ENCODE measurements at places on chromosomes 5 and 9. TPM values are rescaled to one million over a fixed set of nuclear protein-coding genes. Genes with fewer than 3 reads are reported as not detected.
A peak's percentile ranks its signal among the peaks of the same experiment; 100 is the strongest.

Gene SELENOP
- 219 TPM for total RNA-seq

Gene TMEM250
- 25.1 TPM for total RNA-seq

Gene SPATA31D4
- total RNA-seq, result not detected

Gene UBQLN1
- total RNA-seq, result 80.0 TPM

Gene ARSI
- 2.7 TPM for total RNA-seq

Gene BAAT
- total RNA-seq, result not detected

Gene FOXD4
- total RNA-seq, result 0.27 TPM

Gene EIF4E1B
- total RNA-seq, result not detected

Gene DNAI1
- total RNA-seq, result not detected

- peaks cover 2% of the 10 kb centered on the region for H3K36me3 ChIP-seq
- no peak overlapping the region for H3K4me3 ChIP-seq
- DNase-seq, result no peak
- no peaks in the 10 kb centered on the region for H3K27me3 ChIP-seq
- H3K4me1 ChIP-seq, result peaks cover 5% of the 10 kb centered on the region
These were observed 28.2 kb downstream of the RNF145 start for GRCh38 chr5:159181152-159181551.

DNA sequence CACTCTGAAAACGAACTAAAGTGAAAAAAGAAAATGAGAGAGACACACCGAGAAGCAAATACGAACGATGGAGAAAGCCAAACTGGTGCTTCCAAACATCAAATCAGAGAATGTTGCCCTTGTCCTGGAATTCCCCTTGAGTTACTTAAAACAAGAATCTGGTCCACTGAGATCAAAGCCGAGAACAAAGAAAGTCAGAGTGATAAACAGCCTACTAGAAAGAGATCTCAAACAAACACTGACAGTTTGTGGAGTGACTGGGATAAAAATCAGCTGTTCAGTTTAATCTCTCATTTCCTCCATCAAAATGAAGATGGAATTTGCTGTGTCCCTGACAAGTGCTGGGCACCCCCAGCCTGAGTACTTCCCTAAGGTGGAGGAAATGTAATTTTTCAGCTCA, 582.6 kb downstream of the NR2F1-AS1 start:
- no peak overlapping the region for H3K27ac ChIP-seq
- H3K4me1 ChIP-seq, result no peaks in the 10 kb centered on the region
- no peak overlapping the region for H3K4me3 ChIP-seq
- no peaks in the 10 kb centered on the region for H3K36me3 ChIP-seq
- no peaks in the 10 kb centered on the region for H3K27me3 ChIP-seq

GRCh38 chr5:142386137-142387023, 61.6 kb upstream of the SPRY4 start:
- H3K36me3 ChIP-seq, result no peaks in the 10 kb centered on the region
- no peak overlapping the region for H3K27ac ChIP-seq
- no peaks in the 10 kb centered on the region for H3K4me1 ChIP-seq
- DNase-seq, result no peak
- H3K4me3 ChIP-seq, result no peak overlapping the region

DNA sequence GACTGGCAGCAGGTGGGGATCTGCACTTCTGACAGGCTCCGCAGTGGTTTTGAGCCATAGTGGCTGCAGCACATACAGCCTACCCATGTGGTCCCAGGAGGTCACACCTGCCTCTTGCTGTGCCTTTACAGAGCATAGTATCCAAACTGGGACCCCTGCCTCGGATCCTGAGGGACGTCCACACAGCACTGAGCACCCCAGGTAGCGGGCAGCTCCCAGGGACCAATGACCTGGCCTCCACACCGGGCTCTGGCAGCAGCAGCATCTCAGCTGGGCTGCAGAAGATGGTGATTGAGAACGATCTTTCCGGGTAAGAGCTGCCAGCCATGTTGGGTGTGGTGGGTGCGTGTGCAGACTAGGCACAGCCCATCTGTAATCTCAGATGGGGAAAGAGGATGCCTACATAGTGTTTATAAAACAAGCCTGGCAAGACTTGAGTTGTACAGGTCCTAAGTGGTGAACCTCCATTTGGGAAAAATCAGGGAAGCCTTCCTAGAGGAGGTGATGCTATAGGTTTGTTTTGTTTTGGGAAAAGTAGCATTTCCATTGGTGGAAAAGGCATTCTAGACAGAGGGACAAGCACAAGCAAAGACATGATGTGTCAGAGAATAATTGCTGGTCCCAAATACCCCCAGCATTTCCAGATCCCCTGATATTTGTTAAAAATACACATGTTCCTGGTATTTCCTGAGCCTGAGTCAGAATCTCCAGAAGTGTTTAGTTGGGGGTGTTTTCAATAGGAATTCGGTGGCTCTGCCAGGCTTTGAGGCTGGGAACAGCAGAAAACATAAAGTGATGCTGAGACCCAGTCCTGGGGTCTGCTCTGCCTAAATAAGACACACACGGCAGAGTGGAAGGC, 119.2 kb downstream of the DAB2IP start:
- H3K4me3 ChIP-seq, result no peak overlapping the region
- no peaks in the 10 kb centered on the region for H3K4me1 ChIP-seq
- H3K36me3 ChIP-seq, result no peaks in the 10 kb centered on the region
- H3K27me3 ChIP-seq, result no peaks in the 10 kb centered on the region
- peak overlapping the region; percentile 62 for H3K27ac ChIP-seq

GRCh38 chr5:135339623-135340022, 59.4 kb downstream of the MACROH2A1 start:
- no peak overlapping the region for H3K27ac ChIP-seq
- no peak for DNase-seq
- H3K4me1 ChIP-seq, result no peaks in the 10 kb centered on the region
- no peaks in the 10 kb centered on the region for H3K36me3 ChIP-seq
- H3K4me3 ChIP-seq, result no peak overlapping the region

DNA sequence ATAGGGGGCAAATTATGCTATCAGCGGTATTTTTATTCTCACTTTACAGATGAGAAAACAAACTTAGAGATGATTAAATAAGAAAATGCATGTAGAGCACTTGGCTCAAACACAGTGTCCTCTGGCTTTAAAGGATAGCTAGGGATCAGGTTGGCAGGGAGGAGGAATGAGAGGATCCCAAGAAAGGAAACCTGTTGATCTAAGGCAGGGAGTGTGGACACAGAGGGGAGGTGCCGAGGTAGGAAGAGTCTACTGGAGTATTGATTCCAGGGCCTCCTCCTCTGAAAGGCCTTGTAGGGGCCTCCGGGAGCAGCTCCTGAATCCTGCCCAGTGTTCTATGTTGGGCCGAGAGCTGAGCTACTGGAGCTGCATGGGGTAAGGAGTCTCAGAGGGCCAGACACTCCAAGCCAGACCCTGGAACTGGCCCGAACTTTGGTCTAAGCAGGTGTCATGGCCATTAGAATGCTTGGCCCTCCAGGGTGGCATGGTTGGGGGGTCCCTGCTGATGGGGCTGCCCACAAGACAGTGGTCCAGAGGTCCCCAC, 30.4 kb upstream of the TCF7 start:
- no peaks in the 10 kb centered on the region for H3K36me3 ChIP-seq
- no peak overlapping the region for H3K4me3 ChIP-seq
- H3K27me3 ChIP-seq, result no peaks in the 10 kb centered on the region
- H3K27ac ChIP-seq, result no peak overlapping the region

DNA sequence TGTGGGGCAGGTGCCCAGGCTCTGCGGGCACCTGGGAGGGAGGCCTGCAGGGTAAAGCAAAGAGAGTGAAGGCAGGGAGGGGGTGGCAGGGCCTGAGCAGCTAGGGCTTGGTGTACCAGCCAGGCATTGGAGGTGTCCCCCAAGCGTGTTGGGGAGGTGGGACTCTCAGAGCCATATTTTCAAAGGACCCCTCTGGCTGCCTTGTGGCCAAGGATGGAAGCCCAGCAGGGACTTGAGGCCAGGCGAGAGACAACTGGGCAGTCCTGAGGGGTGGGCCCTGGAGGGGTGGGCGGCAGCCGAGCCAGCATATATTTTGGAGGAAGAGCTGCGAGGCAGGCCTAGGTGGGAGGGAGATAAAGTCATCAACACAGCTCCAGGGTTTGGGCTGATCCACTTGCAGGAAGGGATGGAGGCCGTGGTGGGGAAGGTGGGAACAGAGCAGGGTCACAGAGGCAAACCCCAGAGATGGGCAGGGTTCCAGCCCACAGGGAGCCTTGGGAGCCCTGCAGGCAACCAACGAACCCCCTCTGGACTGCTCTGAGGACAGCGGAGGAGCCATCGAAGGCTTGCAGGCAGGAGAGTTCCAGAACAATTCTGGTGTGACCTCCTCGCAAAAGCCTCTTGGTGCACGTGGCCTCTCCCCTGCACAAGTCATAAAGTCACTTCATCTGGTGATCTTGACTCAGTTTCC, 35.7 kb downstream of the DUSP1 start:
- H3K36me3 ChIP-seq, result no peaks in the 10 kb centered on the region
- no peak for DNase-seq

GRCh38 chr9:5720151-5720550, 91.2 kb downstream of the RIC1 start:
- no peak overlapping the region for H3K4me3 ChIP-seq
- no peak for DNase-seq
- H3K27me3 ChIP-seq, result no peaks in the 10 kb centered on the region

DNA sequence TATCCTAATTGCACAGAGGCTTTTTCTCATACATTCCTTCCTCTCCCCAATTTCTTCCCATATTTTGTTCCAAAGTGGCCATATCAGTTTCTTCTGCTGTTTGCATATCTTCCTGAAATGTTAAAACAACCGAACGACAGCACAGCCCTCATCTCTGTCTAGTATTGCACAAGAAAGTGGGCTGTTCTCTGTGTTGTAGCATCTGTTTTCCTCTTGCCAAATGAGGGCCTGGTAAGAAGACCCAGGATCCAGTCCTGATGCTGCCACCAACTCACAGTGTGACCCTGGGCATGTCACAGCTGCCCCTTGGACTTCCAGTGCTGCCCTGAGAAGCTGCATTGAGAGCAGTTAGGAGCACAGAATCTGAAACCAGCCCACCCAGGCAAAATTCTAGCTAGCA, 4.1 kb downstream of the SLC31A2 start:
- no peak overlapping the region for H3K27ac ChIP-seq
- DNase-seq, result no peak
- no peak overlapping the region for H3K4me3 ChIP-seq
- peaks cover 2% of the 10 kb centered on the region for H3K36me3 ChIP-seq

- no peak for DNase-seq
- no peak overlapping the region for H3K27ac ChIP-seq
- no peaks in the 10 kb centered on the region for H3K4me1 ChIP-seq
- H3K4me3 ChIP-seq, result no peak overlapping the region
- no peaks in the 10 kb centered on the region for H3K36me3 ChIP-seq
These were observed 236.9 kb downstream of the ARRDC3 start for GRCh38 chr5:91146230-91146629.

DNA sequence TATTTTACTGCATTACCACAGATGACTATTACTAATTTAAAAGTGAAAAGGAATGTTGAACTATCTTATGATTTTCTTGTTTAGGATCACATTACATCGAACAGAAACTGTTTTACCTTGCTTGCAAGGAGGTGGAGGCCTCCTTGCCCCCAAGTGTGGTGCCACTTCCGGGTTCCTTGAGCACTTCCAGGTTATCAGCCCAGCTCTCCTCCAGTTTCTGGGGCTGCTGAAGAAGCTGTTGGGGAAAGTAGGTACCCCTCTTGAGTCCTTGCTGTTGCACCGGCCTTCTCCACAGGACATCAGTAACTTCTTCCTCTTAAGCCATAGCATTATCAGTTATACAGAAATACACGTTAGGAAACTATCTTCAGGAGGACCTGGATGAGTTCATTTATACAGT, 278.2 kb downstream of the DMRT2 start:
- H3K27ac ChIP-seq, result no peak overlapping the region
- no peaks in the 10 kb centered on the region for H3K27me3 ChIP-seq
- DNase-seq, result no peak
- no peaks in the 10 kb centered on the region for H3K36me3 ChIP-seq
- no peak overlapping the region for H3K4me3 ChIP-seq

DNA sequence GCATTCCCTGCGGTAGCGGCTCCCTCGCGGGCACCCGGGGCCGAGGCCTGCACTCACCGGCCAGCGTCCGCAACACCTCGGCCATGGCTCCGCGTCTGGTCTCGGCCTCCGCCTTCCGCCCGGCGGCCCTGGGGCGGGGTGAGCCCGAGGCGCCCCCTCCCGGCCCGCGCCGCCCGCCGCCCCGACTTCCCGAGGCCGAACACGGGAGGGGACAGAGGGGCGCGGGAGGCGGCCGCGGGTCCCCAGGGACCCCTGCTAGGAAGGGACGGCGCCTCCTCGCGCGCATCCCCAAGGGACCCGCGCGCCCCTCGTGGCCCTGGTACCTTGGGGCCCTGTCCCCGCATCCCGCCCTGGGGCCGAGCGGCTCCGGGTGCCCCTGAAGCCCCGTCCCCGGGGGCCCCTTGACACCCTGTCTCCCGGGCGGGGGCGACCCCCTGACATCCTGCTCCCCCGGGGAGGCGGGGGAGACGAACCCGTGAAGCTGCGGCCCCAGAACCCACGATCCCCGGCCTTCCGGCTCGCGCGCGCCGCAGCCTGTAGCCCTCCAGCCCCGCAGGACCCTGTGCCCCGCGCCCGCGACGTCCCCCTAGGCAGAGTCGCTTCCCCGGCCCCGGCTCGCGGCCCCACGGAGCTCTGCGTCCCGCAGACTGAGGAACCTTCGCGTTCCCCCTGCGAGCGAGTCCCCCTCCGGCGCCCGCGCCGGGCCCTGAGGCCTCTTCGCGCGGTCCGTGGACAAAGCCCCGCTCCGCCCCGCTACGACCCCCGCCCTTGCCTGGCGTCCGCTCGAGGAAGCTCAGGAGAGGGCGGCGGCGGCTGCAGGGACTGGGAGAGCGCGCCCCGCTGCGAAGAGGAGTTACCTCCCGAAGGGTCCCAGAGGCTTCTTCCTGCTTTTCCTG, at the start of gene ABO:
TSS of gene ABO (minus strand) at position 97 of the 896 bp plus-strand sequence.
- no peaks in the 10 kb centered on the region for H3K36me3 ChIP-seq
- no peak within 1 kb of the TSS for H3K27ac ChIP-seq
- H3K27me3 ChIP-seq, result no peaks in the 10 kb centered on the region
- H3K4me1 ChIP-seq, result no peaks in the 10 kb centered on the region

GRCh38 chr9:73194284-73194683, 42.6 kb downstream of the ANXA1 start:
- no peaks in the 10 kb centered on the region for H3K36me3 ChIP-seq
- no peak overlapping the region for H3K4me3 ChIP-seq
- H3K4me1 ChIP-seq, result no peaks in the 10 kb centered on the region
- H3K27ac ChIP-seq, result no peak overlapping the region
- no peak for DNase-seq

DNA sequence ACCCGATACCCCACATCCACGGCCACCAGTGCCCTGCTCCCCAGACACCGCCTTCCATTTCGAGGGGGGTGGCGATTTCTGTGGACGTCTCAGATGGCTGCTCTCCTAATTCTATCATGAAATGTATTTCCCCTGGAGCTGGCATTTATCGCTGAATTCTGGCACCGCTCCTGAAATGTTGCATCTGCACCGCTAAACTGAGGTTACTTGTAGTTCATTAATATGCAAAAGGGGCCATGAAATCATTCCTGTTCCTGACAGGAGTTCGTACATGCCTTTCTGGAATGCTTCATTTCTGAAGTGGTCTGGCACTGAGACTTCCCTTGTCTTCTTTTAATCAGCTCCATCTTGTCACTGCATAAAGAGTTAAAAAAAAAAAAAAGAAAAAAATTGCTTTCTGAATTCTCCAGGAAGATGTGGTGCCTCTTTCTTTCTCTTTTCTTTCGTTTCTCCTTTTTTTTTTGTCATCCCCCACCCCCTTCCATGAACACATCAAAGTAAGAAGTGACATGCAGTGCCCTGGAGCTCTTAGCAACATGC, 97.7 kb upstream of the SMARCA2 start:
- H3K27ac ChIP-seq, result no peak overlapping the region
- no peaks in the 10 kb centered on the region for H3K4me1 ChIP-seq
- no peak for DNase-seq
- no peaks in the 10 kb centered on the region for H3K27me3 ChIP-seq

- H3K4me1 ChIP-seq, result no peaks in the 10 kb centered on the region
- no peaks in the 10 kb centered on the region for H3K27me3 ChIP-seq
- H3K36me3 ChIP-seq, result no peaks in the 10 kb centered on the region
- no peak for DNase-seq
- no peak overlapping the region for H3K27ac ChIP-seq
These were observed 18.3 kb downstream of the ACTL7B start for GRCh38 chr9:108837530-108837929.
